Spinal cord (tissue), 10 donors: ENCODE measurements at places on chromosomes 6 and 20. TPM values are rescaled to one million over a fixed set of nuclear protein-coding genes. Genes with fewer than 3 reads are reported as not detected.

- no peaks in the 10 kb centered on the region for H3K36me3 ChIP-seq
- peaks cover 3% of the 10 kb centered on the region for H3K27me3 ChIP-seq
- no peak for DNase-seq
- no peak overlapping the region for H3K27ac ChIP-seq
- H3K4me3 ChIP-seq: no peak overlapping the region
- peaks cover 10% of the 10 kb centered on the region for H3K4me1 ChIP-seq
These were observed 7.4 kb downstream of the GFOD1 start for GRCh38 chr6:13479971-13480434.

- no peak for DNase-seq
- no peak overlapping the region for H3K4me3 ChIP-seq
- H3K27me3 ChIP-seq: no peaks in the 10 kb centered on the region
These were observed 1.3 kb upstream of the OCSTAMP start for GRCh38 chr20:46551522-46552381.

GRCh38 chr20:6700563-6701329 lies 66.7 kb upstream of the BMP2 start:
- no peak overlapping the region for H3K4me3 ChIP-seq
- no peaks in the 10 kb centered on the region for H3K4me1 ChIP-seq

DNA sequence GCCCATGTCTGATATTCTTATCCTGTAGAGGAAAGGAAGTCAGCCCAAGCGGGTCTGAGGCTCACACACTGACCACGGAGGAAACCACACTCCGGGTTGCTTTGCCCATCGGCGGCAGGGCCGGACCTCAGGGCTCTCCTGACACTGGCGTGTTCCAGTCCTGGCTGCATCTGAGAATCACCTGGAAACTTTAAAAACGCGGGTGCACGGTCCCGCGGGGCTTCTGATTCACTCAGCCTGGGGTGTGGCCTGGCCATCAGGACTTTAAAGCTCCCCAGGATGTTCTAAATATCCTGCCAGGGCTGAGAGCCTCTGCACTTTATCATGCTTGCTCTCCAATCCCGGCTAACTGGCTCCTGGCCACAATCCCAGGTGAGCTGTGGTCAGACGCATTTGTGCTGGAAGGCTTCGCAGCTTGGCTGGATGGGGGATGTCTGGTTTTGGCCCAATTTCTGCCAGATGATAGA lies 47.7 kb upstream of the DACT2 start:
- no peak overlapping the region for H3K27ac ChIP-seq
- H3K4me3 ChIP-seq: no peak overlapping the region
- no peaks in the 10 kb centered on the region for H3K27me3 ChIP-seq

DNA sequence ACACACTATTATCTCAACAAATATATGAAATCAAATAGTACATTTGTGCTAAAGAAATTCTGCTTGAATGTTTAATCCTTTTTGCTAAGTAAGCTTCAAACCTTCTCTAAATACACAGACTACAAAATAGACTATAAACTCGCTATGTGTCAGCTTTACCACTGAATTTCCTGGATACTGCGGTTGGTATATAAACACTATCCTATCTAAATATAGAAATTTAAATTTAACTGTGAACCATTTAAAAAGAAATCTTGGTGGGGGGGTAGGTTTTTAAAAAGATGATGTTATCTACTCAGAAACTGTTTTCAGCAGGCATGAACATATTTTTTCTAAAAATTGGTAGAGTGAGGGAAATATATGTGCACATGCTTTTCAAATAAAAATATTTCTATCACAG lies 306.5 kb upstream of the RUNX2 start:
- no peak overlapping the region for H3K27ac ChIP-seq
- H3K4me3 ChIP-seq: no peak overlapping the region
- no peaks in the 10 kb centered on the region for H3K27me3 ChIP-seq
- H3K36me3 ChIP-seq: no peaks in the 10 kb centered on the region
- no peak for DNase-seq

DNA sequence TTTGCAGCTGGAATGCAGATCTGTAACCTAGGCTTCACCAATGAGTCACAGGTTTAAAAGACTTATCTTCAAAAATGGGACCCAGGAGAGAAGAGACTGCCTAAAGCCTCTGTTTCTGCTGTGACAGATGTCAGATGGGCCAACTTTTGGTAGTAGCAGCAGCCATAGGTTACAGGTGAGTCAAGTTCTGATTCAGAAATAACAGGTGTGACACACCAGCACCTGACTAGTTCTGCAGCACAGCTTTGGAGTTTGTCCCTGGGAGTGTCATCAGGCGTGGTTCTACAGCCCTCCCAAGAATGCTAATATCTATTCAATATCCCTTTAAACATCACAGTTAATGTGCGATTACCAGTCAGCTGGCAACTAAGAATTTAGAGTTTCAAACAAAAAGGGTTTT lies 121.9 kb upstream of the BTN3A2 start:
- H3K4me1 ChIP-seq: peaks cover 6% of the 10 kb centered on the region
- no peak overlapping the region for H3K4me3 ChIP-seq
- DNase-seq: no peak
- H3K27me3 ChIP-seq: no peaks in the 10 kb centered on the region
- no peak overlapping the region for H3K27ac ChIP-seq

DNA sequence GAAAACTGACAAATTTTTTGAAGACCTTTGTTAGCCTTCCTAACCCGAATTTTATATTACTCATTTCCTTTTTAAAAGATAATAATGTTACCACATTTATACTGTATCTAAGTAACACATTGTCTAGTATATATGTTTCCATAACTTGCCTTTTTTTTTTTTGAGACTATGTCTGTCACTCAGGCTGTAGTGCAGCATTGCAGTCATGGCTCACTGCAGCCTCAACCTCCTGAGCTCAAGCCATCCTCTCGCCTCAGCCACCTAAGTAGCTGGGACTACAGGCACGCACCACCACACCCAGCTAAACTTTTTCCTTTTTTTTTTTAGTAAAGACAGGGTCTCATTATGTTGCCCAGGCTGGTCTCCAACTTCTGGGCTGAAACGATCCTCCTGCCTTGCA lies 18.6 kb downstream of the ZNFX1 start:
- H3K4me1 ChIP-seq: no peaks in the 10 kb centered on the region
- no peak overlapping the region for H3K4me3 ChIP-seq
- no peaks in the 10 kb centered on the region for H3K27me3 ChIP-seq
- no peak overlapping the region for H3K27ac ChIP-seq
- peaks cover 64% of the 10 kb centered on the region for H3K36me3 ChIP-seq
- DNase-seq: no peak

- peaks cover 35% of the 10 kb centered on the region for H3K36me3 ChIP-seq
- no peaks in the 10 kb centered on the region for H3K27me3 ChIP-seq
- H3K4me1 ChIP-seq: peaks cover 10% of the 10 kb centered on the region
- no peak for DNase-seq
These were observed 640 bp downstream of the NFS1 start for GRCh38 chr20:35698298-35699126.

DNA sequence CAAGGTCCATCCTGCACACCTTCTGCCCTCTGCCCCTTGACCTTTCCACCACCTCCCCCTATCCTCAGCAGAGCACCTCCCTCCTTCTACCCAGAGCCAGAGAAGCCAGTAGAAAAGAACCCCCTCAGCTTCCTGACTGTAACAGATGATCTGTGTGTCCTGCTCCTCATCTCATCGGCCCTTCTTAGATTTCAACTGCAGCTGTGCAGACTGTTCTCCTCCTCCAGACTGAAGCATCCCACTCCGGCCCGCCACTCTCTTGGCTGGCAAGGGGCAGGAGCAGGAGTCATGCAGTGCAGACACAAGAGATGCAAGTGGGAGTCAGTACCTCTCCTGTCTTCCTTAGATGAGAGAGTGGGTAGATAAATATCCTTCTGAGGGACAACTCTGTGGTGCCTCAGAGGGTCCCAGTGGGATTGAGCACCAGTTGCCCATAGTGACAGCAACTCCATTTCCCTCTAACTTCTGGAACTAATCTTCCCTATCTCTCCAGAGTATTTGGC lies 163.5 kb upstream of the MLN start:
- no peak overlapping the region for H3K4me3 ChIP-seq
- H3K4me1 ChIP-seq: peaks cover 9% of the 10 kb centered on the region
- H3K27ac ChIP-seq: no peak overlapping the region
- DNase-seq: no peak

DNA sequence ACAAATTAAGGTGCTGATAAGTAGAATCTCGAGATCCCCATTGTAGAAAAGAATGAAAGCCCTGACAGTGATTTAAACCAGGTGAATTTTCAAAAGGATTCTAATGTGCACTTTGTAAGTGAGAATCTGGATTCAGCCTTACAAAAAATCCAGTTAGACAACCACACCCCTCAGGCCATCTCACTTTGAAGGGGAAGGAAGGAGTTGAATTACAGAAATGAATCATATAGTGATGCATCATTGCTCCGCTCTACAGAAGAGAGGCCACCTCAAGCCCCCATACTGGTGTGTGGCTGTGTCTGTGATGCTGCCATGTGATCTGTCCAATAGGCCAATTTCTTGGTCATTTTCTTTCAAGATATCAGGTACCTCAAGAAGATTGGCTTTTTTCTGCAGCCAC lies 85.5 kb upstream of the NT5E start:
- no peak overlapping the region for H3K4me3 ChIP-seq
- H3K27me3 ChIP-seq: no peaks in the 10 kb centered on the region
- DNase-seq: no peak
- no peaks in the 10 kb centered on the region for H3K4me1 ChIP-seq
- no peak overlapping the region for H3K27ac ChIP-seq
- H3K36me3 ChIP-seq: no peaks in the 10 kb centered on the region

DNA sequence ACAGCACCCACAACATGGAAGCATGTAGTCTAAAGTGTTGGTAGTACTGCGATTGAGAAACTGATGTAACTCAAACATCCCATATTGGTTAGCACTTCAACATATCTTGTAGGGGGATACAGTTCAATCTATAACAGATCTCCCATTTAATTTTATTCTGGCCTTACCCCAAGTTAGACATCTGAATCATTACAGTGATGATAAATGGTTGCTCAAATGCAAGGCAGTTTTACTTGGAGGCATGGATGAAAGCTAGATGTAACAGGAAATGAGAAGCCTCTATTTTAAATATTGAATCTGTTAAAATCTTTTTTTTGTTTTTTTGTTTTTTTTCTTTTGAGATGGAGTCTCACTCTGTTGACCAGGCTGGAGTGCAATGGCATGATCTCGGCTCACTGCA lies 44.2 kb upstream of the FAM50B start:
- no peaks in the 10 kb centered on the region for H3K36me3 ChIP-seq
- no peaks in the 10 kb centered on the region for H3K27me3 ChIP-seq
- peaks cover 5% of the 10 kb centered on the region for H3K4me1 ChIP-seq
- no peak for DNase-seq
- no peak overlapping the region for H3K4me3 ChIP-seq

- no peaks in the 10 kb centered on the region for H3K36me3 ChIP-seq
- H3K27ac ChIP-seq: no peak overlapping the region
- no peak for DNase-seq
These were observed 137.0 kb upstream of the TNFAIP3 start for GRCh38 chr6:137729866-137730629.

The CALHM5 gene
- total RNA-seq: 2.6 TPM

DNA sequence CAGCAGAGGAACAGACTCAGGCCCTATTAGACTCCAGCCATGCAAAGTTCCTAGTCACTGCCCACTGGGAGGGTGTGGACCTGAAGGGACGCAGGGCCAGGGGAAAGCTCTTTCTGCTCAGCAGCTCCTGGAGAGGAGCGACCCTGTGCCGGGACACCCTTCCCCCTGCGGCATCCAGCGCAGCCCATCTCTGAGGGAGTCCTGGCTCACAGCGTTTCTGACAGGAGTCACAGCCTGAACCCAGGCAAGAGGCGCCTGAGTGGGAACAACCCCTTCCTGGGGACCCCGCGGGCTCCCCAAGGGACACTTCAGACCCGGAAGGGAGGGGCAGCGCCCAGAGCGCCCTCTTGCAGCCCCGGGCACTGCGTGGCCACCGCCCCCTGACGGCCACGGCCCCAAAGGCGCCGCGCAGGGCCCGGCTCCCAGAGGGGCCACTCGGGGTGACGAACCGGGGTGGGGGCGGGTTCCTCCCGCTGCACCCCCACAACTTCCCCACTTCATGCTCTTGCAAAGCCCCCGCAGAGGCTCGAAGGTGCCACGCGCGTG lies 862 bp downstream of the UCKL1 start:
- no peaks in the 10 kb centered on the region for H3K27me3 ChIP-seq
- peaks cover 59% of the 10 kb centered on the region for H3K4me1 ChIP-seq
- peaks cover 72% of the 10 kb centered on the region for H3K36me3 ChIP-seq
- peak overlapping the region; percentile 73 for H3K27ac ChIP-seq
- no peak for DNase-seq

DNA sequence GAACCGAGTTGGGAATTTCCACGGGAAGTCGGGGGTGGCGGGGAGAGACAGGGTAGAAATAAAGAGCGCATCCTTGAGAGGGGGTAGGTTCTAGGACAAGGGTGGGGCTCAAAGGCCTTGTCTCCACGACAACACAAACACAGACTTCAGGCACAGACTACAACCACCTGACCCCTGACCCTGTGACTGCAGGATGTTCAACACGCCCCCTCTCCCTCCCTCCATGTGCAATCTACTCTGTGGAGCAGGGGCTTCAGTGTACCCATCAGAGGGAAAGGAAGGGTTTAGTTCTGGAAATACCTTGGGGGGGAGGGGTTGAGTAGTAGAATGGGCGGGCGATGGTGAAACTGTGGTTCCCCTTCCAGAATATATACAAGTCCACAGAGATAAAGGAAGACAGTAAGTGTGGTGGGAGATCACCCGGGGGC lies 651 bp upstream of the TAPBP start:
- no peaks in the 10 kb centered on the region for H3K27me3 ChIP-seq
- H3K4me3 ChIP-seq: peak overlapping the region; percentile 92
- peaks cover 56% of the 10 kb centered on the region for H3K4me1 ChIP-seq
- peak overlapping the region; percentile 95 for H3K27ac ChIP-seq
- peaks cover 33% of the 10 kb centered on the region for H3K36me3 ChIP-seq
- DNase-seq: no peak

The PI16 gene
- total RNA-seq: 47.4 TPM

The KCNK5 gene
- 7.4 TPM for total RNA-seq

DNA sequence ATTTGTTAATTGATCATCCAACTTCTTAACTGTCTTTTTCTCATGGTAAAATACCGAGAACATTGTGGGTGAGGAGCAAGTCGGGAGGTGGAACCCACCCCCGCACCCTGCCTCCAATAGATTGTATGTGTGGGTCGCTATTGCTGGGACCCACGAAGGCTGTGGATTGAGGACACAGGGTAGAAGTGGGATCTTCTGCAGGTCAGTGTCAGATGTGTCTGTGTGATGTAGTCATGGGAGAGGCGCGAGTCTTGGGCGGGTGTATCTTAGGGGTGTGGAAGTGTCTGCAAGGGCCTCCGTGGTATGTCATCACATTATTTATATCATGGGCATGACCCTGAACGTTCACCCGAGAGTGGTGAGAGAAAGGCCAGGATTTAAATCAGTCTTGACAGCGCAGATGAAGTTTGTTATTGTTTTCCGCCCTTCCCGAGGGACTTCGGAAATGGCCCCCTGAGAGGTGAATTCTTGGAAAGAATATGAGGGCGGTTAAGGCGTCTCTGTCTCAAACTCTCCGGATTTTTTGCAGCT lies 472 bp upstream of the PAQR8 start:
- DNase-seq: no peak
- H3K27me3 ChIP-seq: no peaks in the 10 kb centered on the region
- peaks cover 22% of the 10 kb centered on the region for H3K4me1 ChIP-seq
- H3K36me3 ChIP-seq: no peaks in the 10 kb centered on the region
- peak overlapping the region; percentile 89 for H3K27ac ChIP-seq

The APCDD1L gene
- total RNA-seq: 0.11 TPM

- no peaks in the 10 kb centered on the region for H3K4me1 ChIP-seq
- H3K27ac ChIP-seq: no peak overlapping the region
- no peaks in the 10 kb centered on the region for H3K36me3 ChIP-seq
These were observed 1034.9 kb downstream of the EYS start for GRCh38 chr6:64672131-64672530.

The SLC26A8 gene
- 0.77 TPM for total RNA-seq
